Activated CD4-positive, alpha-beta memory T cell treated with anti-CD3 and anti-CD28 coated beads, Interleukin-2, amount 10 ng/mL, durations not matched to agents 7 days and 5 days (primary cell): ENCODE measurements at places on chromosomes 11 and 22. TPM values are rescaled to one million over a fixed set of nuclear protein-coding genes. Genes with fewer than 3 reads are reported as not detected.

DNA sequence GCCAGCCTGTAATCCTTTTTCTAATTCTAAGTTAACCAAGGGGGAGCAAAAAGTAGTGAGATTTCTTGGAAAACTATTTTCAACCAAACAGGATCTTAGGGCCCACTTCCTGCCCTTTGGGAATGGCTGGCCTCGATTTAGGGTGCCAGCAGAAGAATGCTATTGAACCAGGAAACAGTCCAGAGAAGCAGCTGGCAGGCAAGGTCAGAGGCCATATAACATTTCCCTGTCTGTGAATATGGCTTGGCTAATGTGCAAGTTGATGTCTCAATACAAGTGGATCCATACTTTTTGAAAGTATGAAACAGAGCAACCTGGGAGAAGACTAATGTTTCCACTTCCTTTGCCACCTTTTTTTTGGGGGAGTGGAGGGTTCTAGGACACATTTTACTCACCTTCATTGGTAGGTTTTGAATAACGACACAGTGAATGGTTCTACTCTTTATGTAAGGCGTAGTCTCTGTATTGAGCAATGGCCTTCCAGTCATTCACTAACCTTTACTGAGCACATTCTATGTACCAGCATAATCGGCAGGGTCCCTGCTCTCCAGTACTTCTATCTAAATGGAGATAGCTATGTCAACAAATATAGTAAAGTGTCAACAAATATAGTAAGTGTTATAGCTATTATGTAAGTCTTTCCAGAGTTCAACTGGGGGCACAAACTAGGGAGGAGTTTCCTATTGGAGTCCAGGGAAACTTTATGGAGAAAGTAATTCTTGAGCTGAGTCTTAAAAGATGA lies 34.2 kb upstream of the RRM1 start:
- no peak for DNase-seq

DNA sequence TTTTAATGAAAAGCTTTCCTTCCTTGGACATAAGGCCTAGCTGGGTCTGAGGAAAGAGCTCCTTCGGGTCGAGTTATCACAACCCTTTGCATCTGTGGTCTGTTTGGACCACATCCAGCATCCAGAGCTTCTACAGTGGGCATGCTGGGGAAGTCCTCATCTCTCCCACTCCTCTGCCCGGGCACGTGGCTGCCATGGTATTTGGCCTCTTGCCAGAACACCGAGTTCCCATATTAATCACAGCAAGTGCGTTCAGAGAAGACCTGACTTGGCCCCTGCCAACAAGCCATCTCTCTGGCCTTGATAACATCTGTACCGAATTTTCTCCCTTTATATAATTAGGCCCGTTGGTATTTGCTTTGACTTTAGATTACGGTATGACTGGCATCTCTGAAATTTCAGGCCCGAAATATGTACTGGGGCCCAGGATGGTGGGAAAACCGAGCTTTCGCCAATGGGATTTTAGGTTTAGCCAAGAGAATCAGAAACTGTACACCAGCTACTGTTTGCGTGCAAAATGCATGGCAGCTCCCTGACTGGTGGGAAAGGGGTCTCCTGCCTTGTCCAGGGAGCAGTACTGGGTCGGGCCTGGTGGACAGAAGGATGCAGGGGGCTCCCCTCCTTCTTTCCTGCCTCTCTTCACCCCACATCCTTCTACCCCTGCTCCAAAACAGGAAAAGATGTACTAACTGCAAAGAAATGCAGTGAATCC lies 90.0 kb downstream of the MICAL2 start:
- DNase-seq: no peak

GRCh38 chr22:45775569-45776312 lies 104.1 kb downstream of the ATXN10 start:
- DNase-seq: no peak

- DNase-seq: peak; percentile 48
These were observed 11.8 kb downstream of the TUB start for GRCh38 chr11:8092587-8093424.

- DNase-seq: no peak
These were observed 7.2 kb downstream of the FAM83F start for GRCh38 chr22:40001800-40002577.

PACSIN3 gene
- 1.2 TPM for total RNA-seq

- no peak for DNase-seq
These were observed 90.0 kb downstream of the DHCR7 start for GRCh38 chr11:71358122-71358728.

DNA sequence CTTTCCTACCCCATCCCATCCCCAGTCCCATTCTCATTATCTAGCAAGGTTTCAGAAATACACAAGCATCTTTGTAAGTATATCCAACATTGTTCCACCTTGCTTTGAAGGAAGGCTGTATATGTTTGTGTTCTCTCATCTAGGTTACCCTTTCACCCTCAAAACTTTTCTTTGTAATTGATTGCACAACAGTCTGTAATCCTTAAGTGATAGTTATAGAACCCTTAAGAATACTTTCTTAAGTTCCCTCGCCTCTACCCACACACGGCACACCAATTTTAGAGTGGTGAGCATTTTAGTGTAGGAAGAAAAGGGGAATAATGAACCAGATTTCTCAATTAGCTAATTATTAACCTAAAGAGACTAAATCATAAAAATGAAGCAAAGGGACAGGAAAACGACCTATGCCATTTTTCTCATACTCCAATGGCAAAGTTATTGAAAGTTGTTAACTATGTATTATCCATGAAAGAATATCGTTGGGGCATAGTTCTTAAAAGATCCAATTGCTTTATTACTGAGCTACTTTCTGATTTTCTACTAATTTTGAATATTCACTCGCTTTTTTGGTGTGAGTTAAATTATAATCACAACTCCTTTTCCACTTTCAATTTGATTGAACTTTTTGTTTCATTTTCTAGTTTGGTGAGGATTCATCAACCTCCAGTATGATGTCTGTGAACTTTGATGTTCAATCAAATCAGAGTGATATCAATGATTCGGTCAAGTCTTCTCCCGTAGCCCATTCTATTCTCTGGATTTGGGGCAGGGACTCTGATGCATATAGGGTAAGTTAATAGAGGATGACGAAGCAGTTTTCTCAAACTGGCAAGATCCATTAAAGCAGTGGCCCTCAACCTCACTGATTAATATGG lies 44.9 kb downstream of the TTC17 start:
- no peak for DNase-seq

GRCh38 chr11:12792590-12792989 lies 118.4 kb downstream of the TEAD1 start:
- DNase-seq: no peak

GRCh38 chr11:6418557-6419008 lies 311 bp downstream of the APBB1 start:
- no peak for DNase-seq

DNA sequence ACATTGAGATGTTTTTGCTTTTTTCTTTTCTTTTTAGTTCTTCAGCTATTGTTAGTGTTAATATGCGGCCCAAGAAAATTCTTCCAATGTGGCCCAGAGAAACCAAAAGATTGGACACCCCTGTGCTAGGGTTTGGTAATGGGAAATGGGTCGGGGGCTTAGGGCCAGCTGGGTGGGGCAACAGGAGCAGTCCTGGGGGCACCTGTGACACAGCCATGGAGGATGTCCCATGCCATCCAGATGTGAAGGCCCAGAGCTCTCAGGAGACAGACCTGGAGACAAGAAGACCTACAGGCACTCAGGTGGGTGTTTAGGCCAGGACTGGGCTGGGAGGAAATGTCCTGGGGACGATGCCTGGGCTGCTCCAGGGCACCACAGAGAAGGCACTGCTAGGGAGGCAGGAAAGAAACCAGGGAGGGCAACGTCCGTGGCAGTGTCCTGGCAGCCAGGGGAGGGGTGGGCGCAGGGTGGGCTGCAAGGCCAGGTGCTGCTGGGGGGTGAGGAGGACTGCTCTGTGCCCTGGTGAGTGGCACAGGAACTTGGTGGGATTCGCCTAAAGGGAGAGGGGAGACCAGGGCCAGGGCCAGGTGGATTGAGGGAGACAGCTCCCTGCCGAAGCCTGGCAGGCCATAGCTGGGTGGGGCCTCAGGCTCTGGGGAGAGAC lies 21.4 kb downstream of the RELT start:
- no peak for DNase-seq

DNA sequence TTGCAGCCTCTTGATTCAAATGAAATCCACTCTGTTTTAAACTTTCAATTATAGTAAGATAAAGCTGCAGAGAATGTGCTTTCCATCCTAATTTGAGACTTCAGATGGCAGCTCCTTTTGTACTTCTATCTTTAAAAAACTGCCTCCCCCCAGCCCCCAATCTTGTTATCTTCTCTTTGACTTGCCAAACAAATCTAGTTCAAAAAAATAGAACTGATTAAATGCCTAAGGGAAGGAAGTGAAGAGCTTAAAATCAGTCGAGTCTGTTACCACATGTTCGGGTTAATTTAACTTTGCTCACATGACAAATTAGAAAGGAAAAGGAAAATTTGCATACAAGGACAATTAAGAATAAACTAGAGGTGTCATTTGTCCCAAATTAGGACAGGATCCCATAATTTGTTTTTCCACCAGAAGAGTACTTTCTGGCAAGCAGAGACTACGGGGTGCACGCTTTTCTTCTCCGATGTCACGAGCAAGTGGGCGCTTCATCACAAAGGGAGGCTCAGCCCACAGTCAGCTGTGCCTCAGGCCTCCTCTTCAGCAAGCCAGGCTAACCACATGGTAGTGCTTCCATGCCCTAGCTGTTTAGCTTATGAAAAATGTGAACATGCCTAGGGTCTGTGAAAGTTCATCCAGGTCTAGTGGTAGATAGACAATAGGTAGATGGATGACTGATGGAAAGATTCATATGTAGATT lies 69.0 kb upstream of the LDLRAD3 start:
- no peak for DNase-seq

- no peak for DNase-seq
These were observed 7.5 kb downstream of the CLCF1 start for GRCh38 chr11:67365736-67366444.

DNA sequence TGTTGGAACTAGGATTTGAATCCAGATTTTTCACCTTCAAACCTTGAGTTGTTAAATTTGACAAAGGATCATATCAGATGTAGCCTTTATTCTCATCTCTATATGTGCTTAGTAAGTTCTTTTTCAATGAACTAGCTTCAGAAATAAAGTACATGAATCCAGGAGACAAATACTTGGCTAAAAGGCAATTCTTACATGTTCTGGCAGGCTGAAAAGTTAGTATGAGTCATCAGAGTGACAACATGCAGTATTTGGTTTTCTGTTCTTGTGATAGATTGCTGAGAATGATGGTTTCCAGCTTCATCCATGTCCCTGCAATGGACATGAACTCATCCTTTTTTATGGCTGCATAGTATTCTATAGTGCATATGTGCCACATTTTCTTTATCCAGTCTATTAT lies 40.4 kb downstream of the BBOX1 start:
- DNase-seq: no peak

GRCh38 chr11:45650166-45651095 lies 15.0 kb downstream of the CHST1 start:
- no peak for DNase-seq

MRPL21 gene
- 53.4 TPM for total RNA-seq

DNA sequence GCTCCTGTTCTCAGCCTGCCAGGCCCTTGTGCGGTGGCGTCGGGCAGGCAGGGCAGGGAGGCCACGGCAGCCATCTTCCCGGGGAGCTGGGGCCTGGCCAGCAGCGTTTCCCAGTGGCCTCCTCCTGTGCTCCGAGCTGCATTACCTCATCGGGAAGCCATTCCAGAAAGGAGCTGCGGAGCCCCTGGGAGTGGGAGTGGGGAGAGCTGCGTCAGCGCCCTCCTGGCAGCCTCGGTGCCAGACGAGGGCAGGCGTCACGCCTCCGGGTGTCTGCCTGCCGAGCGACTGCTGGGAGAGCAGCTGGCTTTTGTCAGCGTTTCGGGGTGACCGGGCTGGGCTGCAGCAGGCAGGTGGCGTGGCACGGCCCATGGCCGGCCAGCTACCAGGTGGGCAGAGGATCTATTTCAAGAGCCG lies 30.9 kb upstream of the WNT7B start:
- no peak for DNase-seq

- no peak for DNase-seq
These were observed 13.4 kb downstream of the CXCR5 start for GRCh38 chr11:118896921-118897591.

- no peak for DNase-seq
These were observed 163.8 kb downstream of the CHST1 start for GRCh38 chr11:45501392-45502225.

- no peak for DNase-seq
These were observed 8.1 kb upstream of the SRSF8 start for GRCh38 chr11:95058621-95059020.

LMNTD2 gene
- total RNA-seq: 2.5 TPM

DNA sequence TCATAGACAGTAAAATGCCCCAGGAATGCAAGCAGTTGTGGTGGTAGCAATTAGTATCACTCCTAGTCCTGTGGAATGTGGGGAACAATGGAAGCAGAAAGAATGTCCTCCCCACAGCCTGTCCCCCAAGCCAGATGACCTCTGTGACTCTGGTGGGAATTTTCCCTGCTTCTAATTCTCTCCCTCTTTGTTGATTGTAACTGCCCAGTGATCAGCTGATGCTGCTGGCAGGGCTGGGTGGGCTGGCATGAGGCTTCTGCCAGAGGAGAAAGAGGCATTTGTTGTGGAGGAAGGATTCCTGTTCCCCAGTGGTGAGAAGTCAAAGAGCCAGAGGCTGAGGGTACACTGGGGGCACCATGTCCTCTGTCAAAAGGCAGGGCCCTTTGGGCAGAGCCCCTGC lies 116.7 kb upstream of the NCAM1 start:
- no peak for DNase-seq

DNA sequence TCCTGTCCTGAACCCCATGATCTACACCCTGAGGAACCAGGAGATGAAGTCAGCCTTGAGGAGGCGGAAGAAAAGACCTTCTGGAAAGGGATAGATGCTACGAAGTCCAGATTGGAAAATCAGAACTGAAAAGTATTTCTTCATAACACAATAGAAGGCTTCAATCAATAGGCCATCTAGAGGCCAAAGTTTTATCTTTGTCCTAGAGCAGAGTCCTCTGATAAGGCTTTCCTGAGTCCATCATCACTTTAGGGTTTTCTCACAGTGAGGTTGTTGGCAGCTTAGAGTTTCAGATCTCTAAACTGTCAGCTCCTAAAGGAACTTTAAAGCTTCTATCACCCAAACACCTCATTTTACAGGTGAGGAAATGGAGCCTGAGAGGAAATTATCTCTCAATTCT lies 21.3 kb downstream of the OR4D9 start:
- DNase-seq: no peak

HTR3A gene
- total RNA-seq: not detected

HNRNPUL2 gene
- total RNA-seq: 65.3 TPM

RFPL3 gene
- total RNA-seq: not detected

FDXACB1 gene
- total RNA-seq: 3.6 TPM

- no peak for DNase-seq
These were observed 88.9 kb upstream of the DDI1 start for GRCh38 chr11:103947546-103947919.

HORMAD2 gene
- total RNA-seq: not detected

GTPBP1 gene
- total RNA-seq: 111 TPM

- DNase-seq: no peak
These were observed 185.7 kb downstream of the ADAMTS15 start for GRCh38 chr11:130634186-130634585.

SPI1 gene
- total RNA-seq: not detected

- no peak for DNase-seq
These were observed 1.4 kb upstream of the OVOL1 start for GRCh38 chr11:65785319-65786007.

- peak; percentile 2 for DNase-seq
These were observed 462.4 kb downstream of the BRD1 start for GRCh38 chr22:49365191-49365837.

IFTAP gene
- 0.75 TPM for total RNA-seq

OR10AG1 gene
- total RNA-seq: not detected
